ENCODE measurements at places on chromosomes 3 and 15. TPM values are rescaled to one million over a fixed set of nuclear protein-coding genes. Genes with fewer than 3 reads are reported as not detected.
A peak's percentile ranks its signal among the peaks of the same experiment; 100 is the strongest.

DNA sequence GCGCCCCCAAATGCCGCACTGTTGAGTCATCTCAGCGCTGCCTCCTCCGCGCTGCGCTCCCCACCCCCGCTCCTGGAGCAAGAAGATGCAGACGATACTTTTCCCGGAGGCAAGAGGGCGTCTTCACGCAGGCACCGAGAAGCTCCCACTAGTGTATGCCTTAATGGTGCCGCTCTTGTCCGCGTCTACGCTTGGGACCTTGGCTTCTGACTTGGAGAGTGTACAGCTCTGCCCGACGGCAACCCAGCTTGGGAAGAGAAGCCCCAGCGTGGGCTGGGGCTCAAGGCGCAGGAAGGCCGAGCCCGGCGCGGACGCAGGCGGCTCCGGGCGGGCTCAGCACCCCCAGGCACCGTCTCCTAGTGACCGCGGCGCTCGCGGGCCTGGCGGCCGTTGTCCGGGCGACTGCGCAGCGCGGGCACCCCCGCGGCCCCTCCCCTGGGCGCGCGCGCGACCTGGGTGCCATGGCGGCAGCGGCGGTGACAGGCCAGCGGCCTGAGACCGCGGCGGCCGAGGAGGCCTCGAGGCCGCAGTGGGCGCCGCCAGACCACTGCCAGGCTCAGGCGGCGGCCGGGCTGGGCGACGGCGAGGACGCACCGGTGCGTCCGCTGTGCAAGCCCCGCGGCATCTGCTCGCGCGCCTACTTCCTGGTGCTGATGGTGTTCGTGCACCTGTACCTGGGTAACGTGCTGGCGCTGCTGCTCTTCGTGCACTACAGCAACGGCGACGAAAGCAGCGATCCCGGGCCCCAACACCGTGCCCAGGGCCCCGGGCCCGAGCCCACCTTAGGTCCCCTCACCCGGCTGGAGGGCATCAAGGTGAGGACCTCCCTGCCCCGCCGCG, at the start of gene P4HTM:
P4HTM (plus strand) TSS at position 446 of the 840 bp plus-strand sequence; CDS start at position 462, 16 bp downstream.
- DNase-seq: peak; percentile 89

GRCh38 chr3:85853805-85854204, 895.0 kb downstream of the CADM2 start:
- DNase-seq: no peak

DNA sequence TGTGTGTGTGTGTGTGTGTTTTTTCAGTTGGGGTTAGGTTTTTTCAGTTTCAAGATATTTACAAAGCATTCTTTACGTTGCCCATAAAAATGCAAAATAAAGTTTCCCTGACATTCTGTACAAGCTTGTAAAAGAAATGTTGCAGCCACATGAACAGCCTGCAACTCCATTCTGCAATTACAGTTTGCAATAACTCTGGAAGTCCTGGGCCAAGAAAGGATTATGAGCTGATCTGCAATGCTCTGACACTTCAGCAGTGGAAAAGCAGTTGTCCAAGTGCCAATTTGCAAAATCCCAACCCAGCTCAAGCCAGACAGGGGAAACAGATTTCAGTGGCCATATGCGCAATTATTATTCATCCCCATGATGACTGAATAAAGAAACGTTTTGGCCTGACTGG, 322.1 kb downstream of the MEX3B start:
- DNase-seq: peak; percentile 85

DNA sequence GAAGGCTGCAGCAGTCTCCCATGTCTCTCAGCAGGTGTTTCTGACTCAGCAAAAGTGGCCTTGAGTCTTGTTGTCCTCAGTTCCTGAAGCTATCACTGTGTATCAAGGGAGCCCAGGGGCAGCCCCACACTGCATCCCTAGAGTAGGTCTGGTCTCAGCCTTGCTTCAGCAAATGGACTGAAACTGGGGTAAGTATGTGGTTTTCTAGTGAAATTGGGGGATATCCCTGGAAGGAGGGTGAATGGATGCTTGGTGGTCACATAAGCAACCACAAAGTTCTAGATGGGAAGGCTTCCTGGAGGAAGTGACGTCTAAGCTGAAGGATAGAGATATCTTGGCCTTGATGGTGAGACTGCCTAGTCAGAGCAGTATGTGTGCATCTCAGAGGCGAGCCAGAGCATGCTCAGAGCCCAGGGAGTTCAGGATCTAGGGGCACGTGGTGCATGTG, 38.4 kb downstream of the TMEM158 start:
- DNase-seq: no peak

DNA sequence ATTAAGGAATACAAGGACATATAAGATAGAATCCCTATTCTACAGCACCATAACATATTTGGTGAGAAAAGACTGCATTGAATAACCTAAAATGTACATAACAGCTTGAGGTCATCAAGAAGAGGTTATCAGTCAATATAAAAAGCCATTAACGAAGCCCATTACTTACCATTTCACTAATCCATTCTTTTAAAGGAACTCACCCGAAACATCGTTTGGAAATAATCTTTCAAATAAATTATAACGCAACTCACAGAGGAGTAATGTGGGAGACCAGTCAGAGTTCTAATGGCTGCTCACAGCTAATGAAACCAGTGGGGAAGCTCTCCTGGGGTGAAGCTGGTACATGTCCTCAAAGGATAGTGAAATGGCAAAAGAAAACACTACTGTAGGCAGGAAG, 188.4 kb downstream of the TBC1D5 start:
- DNase-seq: no peak

DNA sequence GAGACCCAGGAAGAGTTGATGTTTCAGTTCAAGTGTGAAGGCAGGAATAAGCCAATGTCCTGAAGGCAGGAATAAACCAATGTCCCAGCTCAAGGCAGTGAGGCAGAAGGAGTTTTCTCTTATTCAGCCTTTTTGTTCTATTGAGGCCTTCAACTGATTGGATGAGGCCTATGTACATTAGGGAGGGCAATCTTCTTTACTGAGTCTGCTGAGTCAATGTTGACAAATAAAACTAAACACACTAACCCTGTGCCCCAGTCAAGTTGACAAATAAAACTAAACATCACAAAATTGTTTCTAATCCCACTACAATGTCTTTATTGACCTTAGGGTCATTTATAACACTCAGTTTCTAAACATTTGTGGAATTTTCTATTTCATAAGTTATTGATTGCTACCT, 100.0 kb downstream of the CACNA2D3 start:
- DNase-seq: no peak

Gene CD276
- 122 TPM for polyA plus RNA-seq

DNA sequence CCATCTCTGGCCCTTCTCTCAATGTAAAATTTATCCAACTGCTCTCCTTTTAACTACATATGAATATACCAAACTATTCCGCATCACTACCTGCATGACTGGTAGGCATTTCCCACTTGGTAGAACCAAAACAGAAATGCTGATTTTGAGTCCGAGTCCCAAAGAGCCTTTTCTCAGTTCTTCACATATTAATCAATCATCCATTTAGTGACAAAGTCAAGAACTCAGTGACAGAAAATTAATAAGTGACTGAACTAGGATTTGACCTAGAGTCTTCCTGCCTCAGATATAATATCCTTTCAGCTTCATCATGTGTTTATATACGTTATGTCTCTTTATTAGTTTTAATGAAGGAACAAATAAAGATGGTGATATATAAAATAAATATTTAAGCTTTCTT, 700.6 kb upstream of the GOLIM4 start:
- DNase-seq: no peak

DNA sequence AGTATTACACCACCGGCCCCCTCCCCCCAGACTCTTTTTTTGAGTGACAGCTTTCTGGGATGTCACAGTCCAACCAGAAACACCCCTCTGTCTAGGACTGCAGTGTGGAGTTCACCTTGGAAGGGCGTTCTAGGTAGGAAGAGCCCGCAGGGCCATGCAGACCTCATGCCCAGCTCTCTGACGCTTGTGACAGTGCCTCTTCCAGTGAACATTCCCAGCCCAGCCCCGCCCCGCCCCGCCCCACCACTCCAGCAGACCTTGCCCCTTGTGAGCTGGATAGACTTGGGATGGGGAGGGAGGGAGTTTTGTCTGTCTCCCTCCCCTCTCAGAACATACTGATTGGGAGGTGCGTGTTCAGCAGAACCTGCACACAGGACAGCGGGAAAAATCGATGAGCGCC, 63.6 kb downstream of the AAGAB start:
- no peak for DNase-seq

Gene ARPIN
- 16.1 TPM for polyA plus RNA-seq

GRCh38 chr15:55770806-55771205, 27.9 kb upstream of the PRTG start:
- DNase-seq: no peak

DNA sequence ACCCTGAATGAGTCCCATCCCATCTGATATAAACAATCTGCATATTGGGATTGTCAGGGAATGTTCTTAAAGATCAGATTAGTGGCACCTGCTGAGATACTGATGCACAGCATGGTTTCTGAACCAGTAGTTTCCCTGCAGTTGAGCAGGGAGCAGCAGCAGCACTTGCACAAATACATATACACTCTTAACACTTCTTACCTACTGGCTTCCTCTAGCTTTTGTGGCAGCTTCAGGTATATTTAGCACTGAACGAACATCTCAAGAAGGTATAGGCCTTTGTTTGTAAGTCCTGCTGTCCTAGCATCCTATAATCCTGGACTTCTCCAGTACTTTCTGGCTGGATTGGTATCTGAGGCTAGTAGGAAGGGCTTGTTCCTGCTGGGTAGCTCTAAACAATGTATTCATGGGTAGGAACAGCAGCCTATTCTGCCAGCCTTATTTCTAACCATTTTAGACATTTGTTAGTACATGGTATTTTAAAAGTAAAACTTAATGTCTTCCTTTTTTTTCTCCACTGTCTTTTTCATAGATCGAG, 4.5 kb downstream of the B2M start:
- no peak for DNase-seq

DNA sequence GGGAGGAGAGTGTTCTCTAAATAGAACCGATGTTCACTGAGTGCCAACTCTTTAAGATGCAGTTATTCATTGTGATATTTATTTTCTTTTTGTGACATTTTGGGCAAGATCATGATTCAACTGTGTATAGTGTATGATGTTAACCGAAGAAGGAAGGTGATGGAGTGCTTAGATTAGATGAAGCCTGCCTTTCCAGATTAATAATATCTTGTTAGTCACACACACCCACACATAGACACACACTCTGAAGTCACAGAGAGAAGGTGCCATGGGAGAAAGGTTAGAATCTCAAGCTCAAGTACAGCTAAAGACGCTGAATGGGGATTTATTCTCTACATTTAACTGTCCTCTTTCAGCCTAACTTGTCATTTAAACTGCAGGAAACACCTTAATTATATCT, 77.0 kb downstream of the SLC9A9 start:
- DNase-seq: no peak

DNA sequence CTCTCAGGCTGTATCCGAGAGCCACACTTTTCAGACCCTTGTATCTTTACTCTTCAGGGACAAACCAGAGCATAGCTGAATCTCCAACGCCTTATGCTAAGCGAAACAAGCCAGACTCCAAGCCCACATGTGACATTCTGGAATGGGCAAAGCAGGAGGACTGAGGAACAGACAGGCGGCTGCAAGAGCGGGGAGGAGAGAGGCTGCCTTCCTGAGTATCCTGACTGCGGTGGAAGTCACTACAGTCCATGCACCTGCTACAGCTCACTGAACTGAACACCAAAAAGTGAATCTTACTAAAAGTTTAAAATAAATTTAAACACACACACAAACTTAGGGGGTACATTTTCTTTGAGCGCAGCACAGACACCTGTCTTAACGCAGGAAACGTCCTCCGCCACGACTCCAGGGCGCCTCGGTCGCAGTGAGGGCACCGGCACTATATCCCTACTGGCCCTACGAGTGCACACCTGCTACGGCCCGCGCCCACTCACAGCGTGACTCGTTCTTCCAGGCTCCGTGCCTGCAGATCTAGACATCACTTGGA, 1.4 kb downstream of the CYFIP1 start:
- no peak for DNase-seq
